ENCODE measurements at places on chromosomes 12 and 14.
A peak's percentile ranks its signal among the peaks of the same experiment; 100 is the strongest.

DNA sequence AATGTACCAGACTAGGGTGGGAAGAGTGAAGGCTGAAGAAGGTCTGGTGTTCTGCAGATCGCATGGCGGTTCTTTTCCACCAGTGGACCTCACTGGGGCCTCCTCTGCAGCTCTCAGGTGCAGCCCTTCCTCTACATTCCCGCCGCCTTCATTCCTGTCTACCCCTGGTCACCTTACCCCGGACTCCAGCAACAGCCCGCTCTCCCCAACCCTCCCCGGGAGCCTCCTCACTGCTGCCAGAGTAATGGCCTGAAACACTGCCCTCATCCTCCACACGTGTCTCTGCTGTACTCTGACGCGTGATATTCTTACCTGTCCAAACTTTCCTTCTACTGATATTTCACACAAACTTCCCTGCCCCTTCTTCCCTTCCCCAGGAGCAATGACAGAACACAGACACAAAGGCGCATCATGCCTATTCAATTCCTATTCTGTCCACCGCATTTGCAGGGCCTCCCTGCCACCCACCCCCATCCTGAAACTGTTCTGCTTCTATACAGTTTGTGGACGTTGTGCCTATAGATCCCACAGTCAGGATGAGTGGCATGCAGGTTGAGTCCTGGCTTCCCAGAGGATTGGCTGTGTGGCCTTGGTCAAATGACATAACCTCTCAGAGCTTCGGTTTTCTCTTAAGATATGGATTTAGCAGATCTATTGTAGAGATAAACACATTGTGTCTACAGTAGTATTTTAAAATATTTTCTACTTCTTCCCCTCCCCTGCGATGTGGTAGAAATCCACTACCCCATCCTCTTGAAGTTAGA lies 1.7 kb upstream of the NUAK1 start:
- DNase-seq, result no peak

DNA sequence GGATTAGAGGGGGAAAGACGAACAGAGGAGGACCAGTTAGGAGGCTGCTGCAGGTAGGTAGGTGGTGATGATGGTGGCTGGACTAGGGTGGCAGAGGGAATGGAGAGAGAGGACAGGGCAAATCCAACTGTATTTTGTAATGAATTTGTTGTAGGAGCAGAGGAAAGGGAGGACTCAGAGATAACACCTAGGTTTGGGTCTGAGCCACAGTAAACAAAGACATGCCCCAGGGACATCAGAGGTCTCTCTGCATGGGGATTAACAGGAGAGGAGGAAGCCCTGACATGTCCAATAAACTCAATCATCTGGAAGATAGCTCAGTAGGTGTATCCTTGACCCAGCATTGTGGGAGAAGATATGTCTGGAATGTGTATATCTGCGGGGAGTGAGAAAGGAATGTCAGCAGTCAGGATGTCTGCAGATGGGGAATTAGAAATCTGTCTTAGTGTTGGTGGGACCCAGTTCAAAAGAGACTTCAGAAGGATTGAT lies 4.7 kb upstream of the SLC48A1 start:
- DNase-seq, result peak; percentile 68

DNA sequence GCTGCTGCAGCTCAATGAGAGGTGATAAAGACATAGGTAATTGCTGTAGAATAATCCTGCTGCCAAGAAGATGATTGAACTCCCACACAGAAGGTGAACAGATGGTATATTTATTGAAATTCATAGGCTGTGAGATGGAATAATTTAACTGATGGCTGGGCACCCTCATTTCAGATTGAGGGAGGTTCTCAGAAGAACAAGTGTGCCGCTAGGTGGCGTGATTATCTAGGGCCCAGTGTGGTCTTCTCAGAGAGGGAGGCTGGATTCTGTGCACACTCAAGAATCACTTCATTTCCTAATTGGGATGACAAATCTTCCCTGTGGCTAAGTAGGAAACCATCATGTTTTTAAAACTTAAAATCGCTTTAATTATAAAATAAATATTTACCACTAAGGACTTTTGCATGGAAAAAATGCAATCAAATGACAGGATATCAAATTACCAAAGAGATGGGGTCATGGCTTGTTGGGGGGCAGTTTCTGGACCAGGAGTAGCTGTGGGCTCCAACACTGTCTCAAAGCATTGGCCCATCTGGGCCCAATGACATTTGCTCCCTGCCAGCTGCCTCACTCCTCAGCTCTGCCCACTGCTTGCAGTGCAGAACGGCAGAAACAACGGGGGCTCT lies 132.3 kb downstream of the SNAPC1 start:
- DNase-seq, result peak; percentile 41

- DNase-seq, result no peak
These were observed 9.3 kb downstream of the SYNE3 start for GRCh38 chr14:95507174-95507573.

- DNase-seq, result no peak
These were observed 80.7 kb downstream of the ZFC3H1 start for GRCh38 chr12:71582925-71583324.

DNA sequence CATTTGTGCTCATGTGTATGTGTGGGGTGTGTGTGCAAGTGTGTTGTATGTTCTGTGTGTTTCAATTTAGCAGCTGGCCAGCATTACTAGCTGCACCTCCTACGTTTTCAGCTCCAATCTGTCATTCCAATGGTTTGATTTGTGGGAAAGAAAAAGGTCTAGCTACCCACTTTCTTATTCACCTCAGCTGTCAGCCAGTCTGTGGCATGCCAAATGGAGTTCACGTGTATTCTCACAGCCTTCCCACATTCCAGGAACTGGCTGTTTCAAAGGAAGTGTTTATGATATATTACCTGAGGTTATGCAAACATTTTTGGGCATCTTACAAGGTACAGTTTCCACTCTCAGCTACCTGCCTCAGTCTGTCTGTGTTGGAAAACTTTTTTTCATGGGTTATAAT lies 220.2 kb upstream of the CPNE8 start:
- DNase-seq, result no peak

DNA sequence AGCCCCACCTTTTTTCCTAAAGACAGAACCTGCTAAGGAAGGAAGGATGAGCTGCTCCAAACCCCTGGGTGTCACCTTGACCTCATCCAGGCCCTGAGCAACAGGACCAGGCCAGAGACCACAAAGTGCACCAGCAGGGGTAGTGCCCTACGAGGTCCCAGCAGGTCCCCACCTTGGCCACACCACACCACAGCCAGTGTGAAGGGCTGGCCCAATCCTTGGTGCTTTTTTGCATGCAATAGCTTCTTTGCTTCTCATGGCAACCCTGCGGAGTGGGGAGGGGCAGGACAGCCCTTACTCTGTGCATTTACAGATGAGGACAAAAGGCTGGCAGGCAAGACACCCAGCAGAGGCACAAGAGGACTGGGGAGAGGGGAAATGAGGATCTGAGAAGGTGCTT lies 352.6 kb downstream of the BCL11B start:
- DNase-seq, result no peak

DNA sequence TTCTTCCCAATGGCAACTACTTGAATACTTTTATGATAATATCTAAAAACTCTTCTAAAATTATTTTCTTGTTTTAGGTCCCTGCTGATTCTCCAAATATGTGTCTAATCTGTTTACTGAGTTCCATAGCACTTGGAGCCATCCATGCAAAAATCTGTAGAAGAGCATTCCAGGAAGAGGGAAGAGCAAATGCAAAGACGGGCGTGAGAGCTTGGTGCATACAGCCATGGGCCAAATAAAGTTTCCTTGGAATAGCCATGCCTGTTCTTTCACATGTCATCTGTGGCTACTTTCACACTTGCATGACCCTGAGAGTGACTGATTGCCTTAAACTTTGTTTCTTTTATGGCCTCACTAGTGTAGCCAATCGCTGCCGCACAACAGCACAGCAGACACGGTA lies 13.0 kb upstream of the EGLN3 start:
- no peak for DNase-seq

DNA sequence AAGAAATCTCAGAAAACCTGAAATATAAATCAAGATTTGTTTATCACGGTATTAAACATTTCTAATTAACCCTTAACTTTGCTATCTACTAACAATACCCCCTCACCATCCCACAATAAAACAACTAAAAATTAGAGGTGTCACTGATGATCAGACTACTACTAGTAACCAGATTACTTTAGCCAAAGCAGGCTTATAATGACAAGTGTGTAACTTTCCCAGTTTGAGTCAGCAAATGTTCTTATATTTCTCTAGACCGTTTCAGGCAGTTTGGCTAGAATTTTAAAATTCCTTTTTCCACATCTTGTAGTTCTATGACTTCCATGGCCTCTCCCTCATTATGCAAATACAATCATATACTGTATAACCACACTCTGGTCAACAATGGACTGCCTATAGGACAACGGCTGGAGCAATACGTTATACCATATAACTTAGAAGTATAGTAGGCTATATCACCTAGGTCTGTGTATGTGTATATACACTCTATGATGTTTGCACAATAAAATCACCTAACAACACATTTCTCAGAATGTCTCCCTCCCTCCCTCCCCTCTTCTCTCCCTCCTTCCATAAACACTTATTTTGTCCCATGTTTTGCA lies 102.1 kb downstream of the DENND5B start:
- DNase-seq, result no peak

- no peak for DNase-seq
These were observed 4.4 kb downstream of the NACA start for GRCh38 chr12:56720731-56721151.

DNA sequence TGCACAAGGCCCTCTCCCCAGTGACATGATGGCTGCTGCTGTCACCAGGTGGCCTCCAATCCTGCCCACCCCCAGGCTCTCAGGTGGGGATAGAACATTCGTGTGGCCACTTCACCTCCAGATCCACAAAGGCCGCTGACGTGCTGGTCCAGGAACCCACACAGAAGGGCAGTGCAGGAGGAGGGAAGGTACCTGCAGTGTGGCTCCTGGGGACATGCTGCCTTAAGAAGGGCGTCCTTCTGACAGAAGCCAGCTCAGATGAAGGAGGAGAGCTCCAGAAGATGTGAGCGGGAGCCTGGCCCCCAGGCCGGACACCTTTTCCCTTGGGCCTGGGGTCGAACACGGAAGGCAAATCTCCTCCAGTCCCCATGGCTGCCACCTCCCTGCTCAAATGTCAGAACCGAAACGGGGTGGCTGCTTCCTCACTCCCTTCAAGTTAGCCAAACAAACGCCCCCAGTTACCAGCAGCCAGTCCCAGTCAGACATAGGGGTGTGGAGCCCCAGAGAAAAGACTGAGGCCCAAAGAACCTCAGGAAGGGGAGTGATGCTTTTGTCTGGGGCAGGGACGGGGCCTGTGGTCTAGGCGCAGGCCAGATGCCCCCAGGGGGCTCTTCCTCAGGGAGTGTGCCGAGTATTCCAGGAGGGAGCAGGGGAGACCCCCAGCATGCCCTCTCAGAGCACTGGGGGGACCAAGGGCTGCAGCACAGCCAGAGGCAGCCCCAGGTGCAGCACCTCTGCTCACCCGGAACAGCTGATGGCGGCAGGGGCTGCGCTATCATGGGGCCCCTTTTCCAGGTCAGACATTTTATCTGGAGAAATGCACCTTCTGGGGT lies 155.9 kb downstream of the CALM1 start:
- no peak for DNase-seq

DNA sequence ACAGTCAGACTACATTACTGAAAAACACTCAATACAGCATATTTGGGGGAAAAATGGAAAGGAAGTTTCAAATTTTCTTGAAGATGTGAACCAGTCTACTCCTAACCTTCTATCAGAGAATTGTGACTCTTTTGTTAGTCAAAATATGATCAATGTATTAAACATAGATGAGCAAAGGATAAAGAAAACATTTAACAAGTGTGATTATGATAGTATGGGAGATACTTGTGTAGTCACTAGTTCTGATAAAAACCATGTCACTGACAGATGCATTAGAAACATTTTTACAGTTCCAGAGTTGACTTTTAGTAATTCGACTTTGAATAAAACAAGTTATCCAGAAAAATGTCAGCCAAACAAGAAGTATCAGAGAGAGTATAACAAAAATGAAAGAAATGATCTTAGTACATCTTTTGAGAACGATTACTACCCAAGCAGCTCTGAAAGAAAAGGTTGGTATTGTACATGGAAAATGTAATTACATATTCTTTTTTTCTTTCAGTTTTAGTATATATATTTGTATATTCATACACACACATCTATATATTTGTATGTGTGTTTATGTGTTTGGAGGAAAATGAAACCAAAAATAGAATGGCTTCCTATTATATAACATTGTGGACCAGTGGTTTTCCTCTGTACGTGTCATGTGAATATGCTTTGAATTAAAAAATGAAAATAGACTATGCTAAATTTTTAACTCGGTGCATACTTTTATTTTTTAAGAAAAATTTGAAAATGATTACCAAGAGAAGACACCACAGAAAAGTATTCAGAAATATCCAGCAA lies 63.3 kb upstream of the ABCD2 start:
- no peak for DNase-seq

DNA sequence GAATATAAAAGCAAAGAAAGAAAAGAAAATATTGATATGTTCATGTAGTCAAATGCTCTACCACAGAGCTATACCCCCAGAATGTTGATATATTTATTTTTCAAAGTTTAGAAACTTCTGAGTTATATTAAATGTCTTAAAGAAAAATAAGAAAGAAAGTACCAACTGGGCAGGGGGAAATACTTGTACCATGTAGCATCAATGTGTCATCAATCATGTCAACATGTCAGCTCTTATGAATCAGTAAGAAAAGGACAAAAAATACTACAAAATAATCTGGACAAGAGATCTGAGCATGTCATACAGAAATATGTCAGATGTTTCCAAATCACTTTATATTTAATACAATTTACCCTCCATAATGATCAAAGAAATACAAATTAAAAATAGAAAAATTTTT lies 595.1 kb upstream of the ATP2B1 start:
- no peak for DNase-seq

DNA sequence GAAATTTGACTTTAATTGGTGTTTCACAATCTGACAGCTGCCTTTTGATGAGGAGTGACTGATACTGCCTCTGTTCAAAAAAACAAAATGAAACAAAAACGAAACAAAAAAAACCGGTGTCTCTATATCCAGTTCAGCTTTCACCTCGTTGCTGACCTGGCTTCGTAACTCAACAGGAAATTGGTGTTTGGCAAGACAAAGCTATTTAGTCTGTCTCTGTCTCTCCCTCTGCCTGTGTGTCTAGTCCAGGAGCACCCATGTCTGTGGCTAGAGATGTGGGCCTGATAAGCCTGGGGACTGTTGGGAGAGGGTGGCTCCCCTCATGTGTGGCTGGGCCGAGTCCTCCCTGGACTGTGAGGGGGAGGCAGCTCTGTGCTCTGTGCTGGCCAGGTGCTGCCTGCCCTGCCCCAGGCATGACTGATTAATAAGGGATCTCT lies 11.3 kb downstream of the CACNA1C start:
- no peak for DNase-seq

GRCh38 chr14:39491134-39491571 lies 58.9 kb upstream of the FBXO33 start:
- DNase-seq, result no peak

DNA sequence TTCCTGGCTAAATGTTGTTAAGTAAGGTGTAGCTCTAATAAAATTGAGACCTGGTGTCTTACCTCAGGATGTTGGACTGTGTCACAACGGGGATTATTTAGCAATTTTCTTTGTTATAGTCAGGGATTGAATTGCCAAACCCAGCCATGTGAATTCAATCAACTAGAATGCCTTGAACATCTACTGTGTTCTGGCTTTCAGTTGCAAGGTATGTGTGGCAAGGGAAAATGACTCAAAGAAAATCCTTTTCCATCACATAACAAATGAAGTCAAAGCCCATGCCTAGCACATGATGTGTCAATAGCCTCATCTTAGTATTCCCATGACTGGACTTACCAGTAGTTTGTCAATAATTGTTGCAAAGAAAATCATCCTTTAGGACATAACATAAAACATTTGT lies 519.8 kb upstream of the FLRT2 start:
- no peak for DNase-seq

- peak; percentile 83 for DNase-seq
These were observed 3.6 kb upstream of the P2RX2 start for GRCh38 chr12:132614861-132615578.

GRCh38 chr12:19306366-19306765 lies 132.9 kb upstream of the AEBP2 start:
- DNase-seq, result no peak
